ENCODE measurements at places on chromosomes 4 and X.

DNA sequence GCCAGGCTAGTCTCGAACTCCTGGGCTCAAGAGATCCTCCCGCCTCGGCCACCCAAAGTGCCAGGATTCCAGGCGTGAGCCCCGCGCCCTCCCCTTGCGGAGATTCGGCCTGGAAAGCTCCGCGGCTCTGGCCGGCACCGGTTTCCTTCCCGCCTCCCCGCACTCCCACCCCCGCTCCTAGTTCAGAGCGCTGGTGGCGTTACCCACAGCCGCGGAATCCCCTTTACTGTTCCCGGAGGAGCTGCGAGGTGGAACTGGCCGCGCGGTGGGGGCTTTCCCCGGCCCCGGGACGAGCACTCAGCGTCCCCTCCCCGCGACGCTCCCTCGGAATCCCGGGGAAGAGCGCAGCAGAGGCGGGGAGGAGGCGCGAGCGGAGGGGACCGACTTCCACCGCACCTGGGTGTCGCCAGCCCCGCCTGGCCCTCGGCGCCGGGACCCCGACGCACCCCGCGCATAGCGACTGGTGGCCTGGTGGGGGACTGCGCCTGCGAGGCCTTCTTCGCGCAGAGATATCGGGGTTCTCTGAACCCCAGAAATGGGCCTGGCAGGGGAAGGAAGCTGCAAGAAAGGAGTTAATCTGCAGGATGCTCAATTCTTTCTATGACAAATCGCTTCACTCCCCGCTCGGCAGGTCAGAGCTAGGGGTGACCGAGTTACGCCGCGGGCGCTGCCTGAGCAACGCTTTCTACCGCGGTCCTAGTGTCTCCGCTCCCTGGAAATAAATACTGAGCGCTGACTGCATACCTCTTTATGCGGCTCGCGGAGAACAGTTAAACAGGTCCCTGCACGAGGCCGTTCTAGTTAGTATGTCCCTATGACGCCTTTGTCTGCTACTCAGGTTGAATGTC is 14.6 kb upstream of the SLC25A4 start:
- DNase-seq, result no peak

GRCh38 chr4:114780205-114780604 is 181.6 kb downstream of the UGT8 start:
- DNase-seq, result peak; percentile 68

- DNase-seq, result no peak
These were observed 292.1 kb downstream of the GASK1B start for GRCh38 chr4:157880761-157881160.

DNA sequence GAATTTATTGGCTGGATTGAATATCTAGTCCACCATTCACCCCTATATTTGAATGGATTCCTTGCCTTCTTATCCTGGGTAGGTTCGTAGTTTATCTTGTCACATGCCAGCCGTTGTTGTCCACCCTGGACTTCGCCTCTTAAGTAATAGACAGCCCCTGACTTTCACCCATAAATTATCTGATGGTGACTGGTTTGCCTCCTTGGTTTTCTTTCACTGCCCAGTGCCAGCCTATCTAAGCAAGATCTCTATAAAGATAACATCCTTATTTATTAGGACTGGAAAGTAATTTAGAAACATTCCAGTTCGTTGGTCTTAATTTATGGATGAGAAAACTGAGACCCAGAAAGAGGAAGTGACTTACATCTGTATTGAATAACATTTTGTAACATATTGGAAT is 410.3 kb downstream of the RPA4 start:
- no peak for DNase-seq

- no peak for DNase-seq
These were observed 3.3 kb downstream of the TMEM47 start for GRCh38 chrX:34653811-34654210.

DNA sequence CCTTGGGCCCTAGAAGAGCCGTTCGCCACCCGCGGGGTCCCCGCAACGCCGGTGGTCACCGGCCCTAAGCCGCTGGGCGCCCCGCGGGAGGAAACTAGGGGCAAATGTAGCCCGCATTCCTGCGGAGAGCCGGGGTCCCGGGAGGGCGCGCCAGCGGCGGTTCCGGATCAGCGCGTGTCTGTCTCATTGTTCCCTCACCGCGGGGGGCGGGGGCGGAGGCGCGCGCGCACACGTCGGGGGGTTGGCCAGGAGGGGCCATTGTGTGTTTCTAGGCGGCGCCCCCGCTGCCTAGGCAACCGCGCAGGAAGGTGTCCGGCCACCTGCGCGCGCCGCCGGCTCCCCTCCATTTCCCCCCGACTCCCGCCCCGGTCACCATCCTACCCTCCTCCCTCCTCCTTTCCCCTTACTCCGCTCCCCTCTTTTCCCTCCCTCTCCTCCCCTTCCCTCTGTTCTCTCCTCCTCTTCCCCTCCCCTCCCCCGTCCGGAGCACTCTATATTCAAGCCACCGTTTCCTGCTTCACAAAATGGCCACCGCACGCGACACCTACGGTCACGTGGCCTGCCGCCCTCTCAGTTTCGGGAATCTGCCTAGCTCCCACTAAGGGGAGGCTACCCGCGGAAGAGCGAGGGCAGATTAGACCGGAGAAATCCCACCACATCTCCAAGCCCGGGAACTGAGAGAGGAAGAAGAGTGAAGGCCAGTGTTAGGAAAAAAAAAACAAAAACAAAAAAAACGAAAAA is 789 bp upstream of the DDX3X start:
- peak; percentile 79 for DNase-seq

DNA sequence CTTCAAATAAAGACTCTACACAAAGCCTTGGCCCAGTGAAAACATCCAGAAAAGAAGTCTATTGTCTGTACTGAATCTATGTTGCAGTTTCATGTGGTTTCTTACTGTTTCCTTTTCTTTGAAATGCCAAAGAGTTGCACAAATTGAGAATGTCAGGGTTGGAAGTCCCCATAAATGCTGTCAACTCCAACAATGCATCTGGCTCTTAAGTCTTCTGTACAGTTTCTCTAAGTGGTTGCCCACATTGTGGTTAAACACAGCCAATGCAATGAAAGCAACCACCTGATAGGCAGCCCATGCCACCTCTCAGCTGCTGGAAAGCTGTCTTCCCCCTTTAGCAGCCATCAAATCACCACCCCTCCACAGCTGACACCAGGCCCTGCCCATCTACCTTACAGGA is 67.2 kb upstream of the C1GALT1C1 start:
- DNase-seq, result no peak

- DNase-seq, result no peak
These were observed 133.3 kb downstream of the SPCS3 start for GRCh38 chr4:176453079-176453478.

- DNase-seq, result no peak
These were observed 1014.8 kb downstream of the C4orf33 start for GRCh38 chr4:130110770-130111169.

GRCh38 chr4:10925996-10926395 is 241.4 kb upstream of the CLNK start:
- no peak for DNase-seq

DNA sequence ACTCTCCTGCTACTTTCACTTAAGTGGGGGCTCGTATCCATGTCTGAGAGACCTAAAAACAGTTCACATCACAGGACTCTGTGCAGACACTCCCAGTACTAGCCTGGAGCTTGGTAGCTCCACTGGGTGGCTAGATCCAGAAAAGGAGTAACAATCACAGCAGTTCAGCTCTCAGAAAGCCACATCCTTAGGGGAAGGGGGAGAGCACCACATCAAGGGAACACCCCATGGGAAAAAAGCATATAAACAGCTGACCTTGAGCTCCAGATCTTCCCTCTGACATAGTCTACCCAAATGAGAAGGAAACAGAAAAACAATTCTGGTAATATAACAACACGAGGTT is 175.8 kb downstream of the FAM13A start:
- DNase-seq, result peak; percentile 82

- no peak for DNase-seq
These were observed 166.0 kb downstream of the PDGFRA start for GRCh38 chr4:54395013-54395527.

- DNase-seq, result peak; percentile 28
These were observed 418.2 kb downstream of the STIM2 start for GRCh38 chr4:27278615-27279375.

DNA sequence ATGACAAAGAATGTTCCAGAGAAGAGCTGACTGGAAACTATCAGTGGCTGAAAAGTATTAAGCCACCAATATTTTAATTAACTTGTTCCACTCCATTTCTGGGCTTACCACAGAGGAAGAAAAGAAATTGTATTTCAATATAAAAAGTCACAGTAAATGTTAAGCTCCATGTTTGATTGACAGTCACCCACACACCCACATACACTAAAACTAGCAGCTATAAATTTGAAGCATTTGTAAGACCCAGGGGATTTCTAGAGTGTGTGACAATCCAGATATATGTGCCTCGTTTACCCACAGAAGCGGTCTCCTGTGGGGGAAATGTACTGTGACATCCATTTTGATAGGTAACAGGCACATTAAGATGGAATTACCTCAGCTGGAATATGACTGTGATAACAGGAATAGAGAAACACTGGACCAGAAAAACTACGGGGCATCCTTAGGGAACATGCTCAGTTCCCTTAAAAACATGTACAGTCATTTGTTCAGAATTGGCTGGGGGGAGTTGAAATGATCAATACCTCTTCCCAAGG is 39.0 kb upstream of the RASGEF1B start:
- DNase-seq, result no peak

DNA sequence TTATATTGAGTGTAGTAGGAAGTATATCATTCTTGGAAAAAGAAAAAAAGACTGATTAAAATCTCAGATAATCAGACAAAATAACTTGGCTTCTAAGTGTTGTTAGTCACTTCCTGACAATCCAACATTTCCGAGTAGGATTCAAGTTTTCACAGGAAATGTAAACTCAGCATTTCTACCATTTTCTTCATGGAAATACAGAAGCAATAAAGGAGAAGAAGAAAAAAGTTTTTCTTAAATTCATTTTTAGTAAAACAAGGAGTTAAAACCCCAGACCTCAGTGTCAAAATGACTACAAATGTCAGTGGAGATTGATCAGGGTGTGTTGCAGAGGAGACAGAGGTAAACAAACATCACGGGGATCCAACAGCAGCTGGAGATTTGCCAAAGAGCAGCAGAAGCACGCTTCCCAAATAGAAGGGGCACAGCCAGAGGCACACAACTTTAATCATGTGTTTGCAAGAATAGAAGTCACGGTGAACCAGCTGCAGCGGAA is 129.3 kb upstream of the FAM9B start:
- peak; percentile 43 for DNase-seq

- no peak for DNase-seq
These were observed 89.1 kb downstream of the DCAF8L2 start for GRCh38 chrX:27679281-27679680.

DNA sequence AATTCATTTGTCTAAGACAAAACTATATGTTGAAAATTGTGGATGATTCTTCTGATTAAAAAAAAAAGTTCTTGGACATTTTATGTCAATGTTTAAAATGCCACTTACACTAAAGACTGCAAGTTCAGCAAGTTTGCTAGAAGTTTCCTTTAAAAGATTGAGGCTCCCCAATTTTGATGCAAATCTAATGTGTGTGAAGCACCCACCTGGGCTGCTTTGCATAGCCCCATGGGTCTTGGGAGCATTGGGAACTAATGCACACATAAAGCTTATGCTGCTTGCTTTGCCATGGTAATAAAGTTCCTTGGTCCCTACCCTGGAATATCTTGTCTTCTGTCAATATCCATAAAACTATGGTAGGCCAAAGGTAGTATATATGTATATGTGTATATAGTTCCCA is 725.9 kb upstream of the GRID2 start:
- DNase-seq, result no peak

DNA sequence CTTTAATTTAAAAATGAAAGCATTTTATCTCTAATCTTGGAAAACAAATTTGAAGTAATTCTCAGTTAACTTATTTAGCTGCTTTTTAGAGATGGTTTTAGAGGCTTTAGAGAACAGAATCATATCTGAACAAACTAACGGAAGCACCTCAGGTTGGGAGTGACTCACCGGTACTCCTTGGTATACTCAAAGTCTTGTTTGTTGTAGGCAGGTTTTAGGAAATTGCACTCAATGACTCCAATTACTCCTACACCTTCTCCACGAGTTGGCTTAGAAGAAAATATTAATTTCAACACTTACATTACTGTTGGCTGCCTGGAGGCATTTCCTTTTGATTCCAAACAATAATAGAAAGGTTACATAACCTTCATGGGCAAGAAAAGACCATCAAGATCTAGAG is 23.6 kb downstream of the MORC4 start:
- no peak for DNase-seq

- no peak for DNase-seq
These were observed 274.1 kb upstream of the TENM3 start for GRCh38 chr4:181969151-181969550.

DNA sequence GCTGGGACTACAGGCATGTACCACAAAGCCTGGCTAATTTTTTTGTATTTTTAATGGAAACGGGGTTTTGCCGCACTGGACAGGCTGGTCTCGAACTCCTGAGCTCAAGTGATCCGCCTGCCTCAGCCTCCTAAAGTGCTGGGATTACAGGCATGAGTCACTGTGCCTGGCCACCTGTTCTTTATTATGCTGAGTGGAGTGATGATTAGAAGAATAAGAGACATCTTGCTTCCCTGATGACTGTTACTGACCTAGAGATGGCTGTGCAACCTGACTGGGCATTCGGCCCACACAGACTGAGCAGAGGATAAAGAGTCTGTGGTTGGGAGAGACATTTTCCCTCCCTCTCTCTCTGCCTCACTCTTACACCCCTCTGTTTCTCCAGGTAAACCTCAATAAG is 56.7 kb downstream of the SPINK2 start:
- DNase-seq, result no peak

DNA sequence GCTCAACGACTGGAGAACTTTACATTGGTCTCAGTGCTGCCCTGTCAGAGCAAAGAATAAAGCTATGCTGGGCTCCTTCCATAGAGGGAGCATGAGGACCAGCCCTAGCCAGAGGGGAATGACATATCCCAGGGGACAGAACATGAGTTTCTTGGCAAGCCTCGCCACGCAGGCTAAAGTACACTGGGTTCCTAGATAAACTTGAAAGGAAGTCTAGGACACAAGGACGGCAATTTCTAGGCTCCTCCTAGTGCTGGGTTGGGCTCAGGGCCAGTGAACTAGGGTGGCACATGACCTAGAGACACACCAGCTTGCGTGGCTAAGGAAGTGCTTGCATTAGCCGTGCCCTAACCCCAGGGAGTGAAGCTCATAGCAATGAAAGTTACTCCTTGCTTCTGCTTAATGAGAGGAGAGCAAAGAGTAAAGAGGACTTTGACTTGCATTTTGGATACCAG is 141.0 kb downstream of the MAB21L2 start:
- peak; percentile 93 for DNase-seq

GRCh38 chrX:150100261-150100660 is 162.0 kb upstream of the EOLA2 start:
- DNase-seq, result no peak

GRCh38 chr4:165326831-165327210 is 648 bp upstream of the MSMO1 start:
- no peak for DNase-seq

DNA sequence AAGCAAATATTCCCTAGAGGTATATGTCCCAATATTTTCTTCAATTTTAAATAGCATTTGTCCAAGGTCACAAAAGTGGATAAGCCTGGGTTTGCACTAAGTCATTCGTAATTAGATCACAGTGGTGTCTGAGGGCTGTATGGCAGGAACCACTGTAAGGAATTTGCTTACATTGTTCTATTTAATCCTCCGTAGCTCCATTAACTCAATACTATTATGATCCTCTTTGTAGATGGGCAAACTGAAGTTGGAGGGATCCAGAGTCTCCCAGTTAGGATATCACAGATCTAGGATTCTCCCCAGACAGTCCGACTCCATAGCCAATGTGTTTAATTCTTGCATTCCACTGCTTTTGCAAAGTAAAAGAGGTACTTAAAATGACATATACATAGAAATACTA is 242.7 kb upstream of the DCAF8L1 start:
- DNase-seq, result no peak

- DNase-seq, result no peak
These were observed 1.4 kb downstream of the HAND2 start for GRCh38 chr4:173528378-173529321.
